Sciatic nerve (tissue), 2 donors: ENCODE measurements at places on chromosomes 2 and 18.
A peak's percentile ranks its signal among the peaks of the same experiment; 100 is the strongest.

DNA sequence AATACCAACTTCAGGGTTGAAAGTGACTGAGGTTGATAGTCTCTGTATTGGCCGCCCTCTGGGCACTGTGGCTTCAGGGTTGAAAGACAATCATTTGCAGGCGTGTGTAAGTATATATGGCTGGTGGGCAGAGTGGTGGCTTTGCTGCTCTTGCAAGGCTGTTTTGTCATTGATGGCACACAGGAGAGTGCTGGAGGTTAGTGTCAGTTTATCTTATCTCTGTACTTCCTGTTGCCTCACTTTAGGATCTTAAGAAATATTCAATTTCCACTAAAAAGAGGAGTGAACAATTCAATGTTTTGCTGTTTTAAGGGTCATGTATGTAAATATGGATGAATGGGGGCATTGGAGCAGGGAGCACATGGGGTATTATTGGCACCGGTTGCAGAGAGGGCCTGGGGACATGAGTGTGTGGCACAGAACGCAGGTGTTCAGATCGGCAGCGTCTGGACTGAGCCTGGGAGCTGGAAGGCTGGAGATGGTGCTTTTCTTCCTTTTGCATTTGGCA is 51.5 kb downstream of the NCK2 start:
- no peak for DNase-seq

DNA sequence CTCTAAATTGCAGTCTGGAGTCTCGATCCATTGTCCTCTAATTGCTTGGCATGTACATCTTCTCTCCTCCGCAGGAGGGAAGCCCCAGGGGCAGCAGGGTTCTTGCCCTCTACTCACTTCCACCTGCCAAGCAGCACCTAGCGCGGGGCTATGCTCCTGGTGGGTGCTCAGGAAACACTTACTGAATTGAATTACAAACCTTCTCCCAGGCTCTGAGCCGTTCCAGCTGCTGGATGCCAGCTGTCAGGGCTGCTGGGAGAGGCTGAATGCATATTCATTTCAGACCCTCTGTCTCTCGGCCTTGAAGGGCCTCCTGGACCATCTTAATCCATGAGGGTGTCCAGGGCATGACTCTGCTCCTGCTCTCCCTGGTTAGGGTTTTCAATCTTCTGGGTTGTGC is 94.0 kb downstream of the CELF4 start:
- DNase-seq, result no peak

DNA sequence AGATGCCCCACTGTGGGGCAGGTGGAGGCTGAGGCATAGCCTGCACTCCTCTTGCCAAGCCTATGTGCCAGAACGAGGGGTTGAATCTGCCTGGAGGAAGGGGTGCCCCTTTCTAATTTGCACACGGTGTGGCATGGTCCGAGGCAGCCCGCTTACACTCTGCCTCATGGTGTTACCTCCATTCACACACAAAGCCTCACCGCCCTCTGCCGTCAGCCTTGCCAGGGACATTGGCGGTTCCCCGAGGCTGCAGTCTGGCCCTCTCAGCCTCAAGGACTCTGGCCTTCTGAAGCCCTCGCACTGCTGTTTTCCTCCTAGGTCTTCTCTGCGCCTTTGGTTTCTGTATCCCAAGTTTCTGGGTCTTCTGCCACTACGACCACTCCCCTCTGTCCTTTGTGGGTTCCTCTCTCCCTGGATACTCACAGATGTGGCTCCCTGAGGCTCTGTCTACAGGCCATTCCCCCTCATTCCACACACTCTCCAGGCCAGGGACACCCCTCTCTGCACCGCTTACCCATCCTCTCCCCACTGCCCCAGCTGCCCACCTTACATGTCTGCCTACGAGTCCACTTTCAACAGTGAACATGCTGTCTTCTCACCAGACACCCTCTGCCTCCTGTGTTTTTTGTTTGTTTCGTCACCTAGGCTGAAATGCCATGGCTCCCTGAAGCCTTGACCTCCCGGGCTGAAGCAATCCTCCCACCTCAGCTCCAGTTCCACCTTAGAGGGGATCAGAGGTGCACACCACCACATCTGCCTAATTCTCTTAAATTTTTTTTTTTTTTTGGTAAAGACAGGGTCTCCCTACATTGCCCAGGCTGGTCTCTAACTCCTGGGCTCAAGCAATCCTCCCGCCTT is 7.9 kb upstream of the ASPRV1 start:
- no peak for DNase-seq

DNA sequence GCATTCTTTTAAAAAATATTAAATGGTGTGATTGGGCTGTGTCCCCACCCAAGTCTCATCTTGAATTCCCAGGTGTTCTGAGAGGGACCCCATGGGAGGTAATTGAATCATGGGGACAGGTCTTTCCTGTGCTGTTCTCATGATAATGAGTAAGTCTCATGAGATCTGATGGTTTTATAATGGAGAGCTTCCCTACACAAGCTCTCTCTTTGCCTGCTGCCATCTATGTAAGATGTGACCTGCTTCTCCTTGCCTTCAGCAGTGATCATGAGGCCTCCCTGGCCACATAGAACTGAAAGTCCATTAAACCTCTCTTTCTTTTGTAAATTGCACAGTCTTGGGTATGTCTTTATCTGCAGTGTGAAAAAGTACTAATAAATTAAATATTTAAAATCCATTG is 10.3 kb downstream of the PPM1B start:
- no peak for DNase-seq

- peak; percentile 71 for DNase-seq
These were observed 435 bp downstream of the ADCY3 start for GRCh38 chr2:24919506-24920097.
